ENCODE measurements at places on chromosomes 4 and X. TPM values are rescaled to one million over a fixed set of nuclear protein-coding genes. Genes with fewer than 3 reads are reported as not detected.
A peak's percentile ranks its signal among the peaks of the same experiment; 100 is the strongest.

- no peaks in the 10 kb centered on the region for H3K36me3 ChIP-seq
- H3K4me1 ChIP-seq: no peaks in the 10 kb centered on the region
- no peak for DNase-seq
- H3K27ac ChIP-seq: no peak overlapping the region
- H3K4me3 ChIP-seq: no peak overlapping the region
Measured at GRCh38 chrX:98338544-98338943, 1454.8 kb downstream of the RPA4 start.

DNA sequence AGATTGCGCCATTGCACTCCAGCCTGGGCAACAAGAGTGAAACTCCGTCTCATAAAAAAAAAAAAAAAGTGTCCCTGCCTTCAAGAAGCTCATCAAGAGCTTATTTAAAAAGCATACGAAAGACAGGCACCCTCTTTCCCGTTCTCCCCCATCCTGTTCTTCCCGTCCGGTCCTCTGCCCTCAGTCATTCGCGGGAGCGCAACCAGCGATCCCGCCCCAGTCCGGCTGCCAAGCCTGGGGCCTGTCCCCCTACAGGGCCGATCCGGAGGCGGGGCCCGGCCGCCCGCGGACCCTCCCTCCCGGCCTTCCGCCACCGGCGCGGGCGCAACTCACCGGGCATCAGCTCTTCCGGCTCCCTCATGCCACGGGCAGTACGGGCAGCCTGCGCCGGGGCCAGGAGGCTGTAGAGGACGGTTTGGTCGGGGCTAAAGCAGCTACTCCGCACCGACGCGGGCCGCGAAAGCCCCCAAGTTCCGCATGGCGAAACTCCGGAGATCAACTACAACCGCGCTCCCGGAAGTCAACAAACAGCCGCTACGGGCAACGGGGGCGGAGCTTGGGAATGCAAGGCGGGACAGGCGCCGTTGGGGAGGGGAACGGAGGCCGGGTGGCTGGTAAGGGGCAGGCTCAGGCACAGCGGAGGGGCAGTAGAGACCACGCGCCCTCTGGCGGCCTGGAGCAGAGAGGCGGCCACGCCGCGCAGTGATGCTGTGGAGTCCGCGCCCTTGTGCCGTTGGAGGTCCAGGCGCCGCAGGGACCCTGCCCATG lies at the start of gene RPGR:
Gene RPGR, minus strand, starts transcription at position 503 of the 768 bp plus-strand sequence. Its CDS starts 142 bp downstream, at position 361.
- peaks cover 28% of the 10 kb centered on the region for H3K4me1 ChIP-seq
- no peaks in the 10 kb centered on the region for H3K36me3 ChIP-seq
- peak within 1 kb of the TSS; percentile 98 for H3K27ac ChIP-seq
- H3K27me3 ChIP-seq: no peaks in the 10 kb centered on the region
- DNase-seq: peak; percentile 95

DNA sequence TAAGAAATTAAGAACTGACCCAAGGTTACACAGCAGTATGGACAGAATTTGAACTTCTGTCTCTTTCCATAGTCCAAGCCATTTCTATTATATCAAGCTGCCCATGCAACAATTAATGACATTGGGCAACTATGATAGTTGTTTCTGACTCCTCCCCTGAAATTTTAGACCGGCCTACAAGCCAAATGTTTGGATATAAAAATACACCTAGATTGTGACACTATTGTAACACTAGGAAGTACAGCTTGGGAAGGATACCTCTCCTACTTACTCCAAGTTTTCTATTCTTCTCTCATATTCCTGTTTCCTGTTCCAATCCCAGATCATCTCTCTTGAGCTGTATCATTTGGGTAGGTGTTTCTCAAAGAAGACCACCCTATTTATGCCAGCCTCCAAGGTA lies 43.5 kb downstream of the RCHY1 start:
- H3K36me3 ChIP-seq: no peaks in the 10 kb centered on the region
- no peak overlapping the region for H3K4me3 ChIP-seq
- H3K27me3 ChIP-seq: no peaks in the 10 kb centered on the region
- no peaks in the 10 kb centered on the region for H3K4me1 ChIP-seq
- DNase-seq: no peak

- no peak for DNase-seq
- H3K4me3 ChIP-seq: no peak overlapping the region
- H3K4me1 ChIP-seq: no peaks in the 10 kb centered on the region
- no peaks in the 10 kb centered on the region for H3K36me3 ChIP-seq
Measured at GRCh38 chr4:22190855-22191254, 242.3 kb upstream of the KCNIP4 start.

- H3K4me3 ChIP-seq: no peak overlapping the region
- no peak overlapping the region for H3K27ac ChIP-seq
- no peaks in the 10 kb centered on the region for H3K4me1 ChIP-seq
Measured at GRCh38 chr4:52848254-52848653, 13.9 kb upstream of the RASL11B start.

- H3K36me3 ChIP-seq: no peaks in the 10 kb centered on the region
- H3K27ac ChIP-seq: no peak overlapping the region
- peaks cover 2% of the 10 kb centered on the region for H3K27me3 ChIP-seq
Measured at GRCh38 chr4:164906368-164906767, 29.4 kb downstream of the APELA start.

- H3K27ac ChIP-seq: no peak overlapping the region
- no peaks in the 10 kb centered on the region for H3K4me1 ChIP-seq
- peaks cover 31% of the 10 kb centered on the region for H3K27me3 ChIP-seq
- DNase-seq: no peak
- H3K4me3 ChIP-seq: no peak overlapping the region
- H3K36me3 ChIP-seq: no peaks in the 10 kb centered on the region
Measured at GRCh38 chr4:109295081-109295480, 7.4 kb downstream of the COL25A1 start.

- H3K36me3 ChIP-seq: no peaks in the 10 kb centered on the region
- H3K4me1 ChIP-seq: no peaks in the 10 kb centered on the region
- no peaks in the 10 kb centered on the region for H3K27me3 ChIP-seq
Measured at GRCh38 chr4:79413032-79413885, 5.2 kb upstream of the GK2 start.

- H3K27me3 ChIP-seq: no peaks in the 10 kb centered on the region
- no peak within 1 kb of the TSS for H3K27ac ChIP-seq
- no peak for DNase-seq
- H3K4me1 ChIP-seq: no peaks in the 10 kb centered on the region
Measured at GRCh38 chrX:134658002-134658759, at the start of gene PLAC1. PLAC1 (minus strand) TSS chrX:134658471; CDS start chrX:134566682, 91,789 bp downstream.

GRCh38 chr4:136687596-136687995 lies 844.7 kb downstream of the PCDH18 start:
- H3K27me3 ChIP-seq: no peaks in the 10 kb centered on the region
- H3K4me1 ChIP-seq: no peaks in the 10 kb centered on the region
- no peak overlapping the region for H3K27ac ChIP-seq
- H3K36me3 ChIP-seq: no peaks in the 10 kb centered on the region
- DNase-seq: no peak
- H3K4me3 ChIP-seq: no peak overlapping the region

- H3K4me1 ChIP-seq: no peaks in the 10 kb centered on the region
- DNase-seq: no peak
- H3K4me3 ChIP-seq: no peak overlapping the region
- peaks cover 2% of the 10 kb centered on the region for H3K36me3 ChIP-seq
Measured at GRCh38 chrX:106100442-106100841, 61.9 kb upstream of the SERPINA7 start.

DNA sequence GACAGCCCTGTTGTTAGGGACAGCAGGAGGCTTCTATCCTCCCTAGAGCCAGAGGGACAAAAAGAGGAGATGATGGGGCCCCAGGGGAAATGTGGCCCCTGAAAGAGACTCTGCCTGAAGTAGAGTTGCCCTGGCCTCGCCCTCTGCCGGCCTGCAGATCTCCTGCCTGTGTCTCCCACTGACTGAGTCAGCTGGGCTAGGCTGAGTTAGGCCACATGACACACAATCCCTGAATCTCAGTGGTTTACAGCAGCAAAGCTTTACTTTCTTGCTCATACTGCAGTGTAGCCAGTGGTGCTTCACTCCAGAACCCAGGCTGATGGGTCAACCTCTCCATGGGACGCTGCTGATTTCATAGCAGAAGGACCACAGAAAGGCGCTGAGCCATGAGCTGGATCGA lies 23.5 kb downstream of the DRD5 start:
- H3K27me3 ChIP-seq: peaks cover 10% of the 10 kb centered on the region
- H3K27ac ChIP-seq: no peak overlapping the region
- H3K4me1 ChIP-seq: no peaks in the 10 kb centered on the region

DNA sequence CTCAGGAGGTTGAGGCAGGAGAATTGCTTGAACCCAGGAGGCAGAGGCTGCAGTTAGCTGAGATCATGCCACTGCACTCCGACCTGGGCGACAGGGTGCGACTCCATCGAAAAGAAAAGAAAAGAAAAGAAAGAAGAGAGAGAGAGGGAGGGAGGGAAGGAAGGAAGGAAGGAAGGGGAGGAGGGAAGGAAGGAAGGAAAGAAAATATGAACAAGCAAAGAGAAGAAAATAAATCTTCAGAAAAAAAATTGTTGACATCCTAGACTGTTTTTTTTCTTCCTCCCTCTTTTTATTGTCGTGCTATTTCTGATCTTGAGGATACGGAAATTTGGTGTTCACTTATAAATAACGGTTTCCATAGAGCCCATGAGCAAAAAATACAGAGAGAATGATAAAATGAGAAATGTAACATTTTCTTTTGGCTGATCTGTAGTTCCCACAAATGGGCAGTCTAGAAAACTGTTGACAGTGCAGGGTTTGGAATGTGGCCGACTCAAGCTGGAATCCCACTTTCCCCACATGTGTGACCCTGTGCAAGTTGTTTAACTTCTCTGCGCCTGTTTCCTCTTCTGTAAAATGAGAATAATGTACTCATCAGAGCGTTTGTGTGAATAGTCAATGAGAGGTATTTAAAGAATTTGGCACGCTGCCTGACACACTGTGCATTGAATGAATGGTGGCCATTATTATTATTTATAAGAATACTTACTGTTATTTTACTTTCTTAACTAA lies 19.4 kb downstream of the SORBS2 start:
- H3K27ac ChIP-seq: no peak overlapping the region
- no peaks in the 10 kb centered on the region for H3K27me3 ChIP-seq
- no peaks in the 10 kb centered on the region for H3K36me3 ChIP-seq
- H3K4me3 ChIP-seq: no peak overlapping the region

DNA sequence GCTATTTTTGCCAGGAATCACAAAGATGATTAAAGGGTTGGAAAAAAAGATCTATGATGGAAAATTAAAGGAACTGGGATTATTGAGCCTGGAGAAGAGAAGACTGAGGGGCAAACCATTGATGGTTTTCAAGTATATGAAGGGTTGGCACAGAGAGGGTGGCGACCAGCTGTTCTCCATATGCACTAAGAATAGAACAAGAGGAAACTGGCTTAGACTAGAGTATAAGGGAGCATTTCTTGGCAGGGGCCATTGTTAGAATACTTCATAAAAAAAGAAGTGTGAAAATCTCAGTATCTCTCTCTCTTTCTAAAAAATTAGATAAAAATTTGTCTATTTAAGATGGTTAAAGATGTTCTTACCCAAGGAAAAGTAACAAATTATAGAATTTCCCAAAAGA lies 75.1 kb downstream of the NPNT start:
- no peak overlapping the region for H3K4me3 ChIP-seq
- no peaks in the 10 kb centered on the region for H3K4me1 ChIP-seq
- no peak for DNase-seq
- no peak overlapping the region for H3K27ac ChIP-seq
- H3K27me3 ChIP-seq: no peaks in the 10 kb centered on the region

GRCh38 chr4:99593781-99594641 lies 19.4 kb downstream of the MTTP start:
- no peak for DNase-seq
- no peaks in the 10 kb centered on the region for H3K36me3 ChIP-seq
- no peaks in the 10 kb centered on the region for H3K27me3 ChIP-seq
- H3K4me1 ChIP-seq: no peaks in the 10 kb centered on the region
- H3K27ac ChIP-seq: no peak overlapping the region

GRCh38 chr4:137307806-137308205 lies 224.5 kb downstream of the PCDH18 start:
- H3K4me3 ChIP-seq: no peak overlapping the region
- H3K4me1 ChIP-seq: no peaks in the 10 kb centered on the region
- DNase-seq: no peak
- H3K27me3 ChIP-seq: no peaks in the 10 kb centered on the region

DNA sequence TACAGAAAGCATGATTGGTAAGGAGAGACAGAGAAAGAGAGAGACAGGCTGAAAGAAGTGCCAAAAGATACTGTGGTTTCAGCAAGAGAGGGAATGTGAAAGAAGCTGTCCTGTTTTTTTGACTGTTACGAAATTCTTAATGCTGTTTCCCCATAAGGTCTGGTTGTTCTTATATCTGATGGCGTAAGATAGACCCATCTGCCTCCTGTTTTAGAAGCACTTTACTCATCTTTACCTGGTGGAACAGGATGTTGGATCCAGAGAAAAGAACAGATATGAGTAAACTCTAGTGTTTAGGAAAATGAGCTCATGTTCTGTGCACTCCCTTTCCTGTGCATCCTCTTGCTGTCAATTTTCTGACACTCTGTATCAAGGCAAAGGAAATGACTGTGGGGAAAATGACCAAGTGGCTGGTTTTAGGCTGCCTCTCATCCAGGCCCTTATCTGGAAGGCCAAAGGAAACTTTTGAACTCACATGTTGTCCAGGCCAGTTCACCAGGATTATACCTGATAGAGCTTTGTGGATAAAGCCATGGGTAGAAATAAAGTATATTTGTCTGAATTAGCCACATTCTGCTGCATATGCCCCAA lies 311.7 kb upstream of the HTR2C start:
- no peaks in the 10 kb centered on the region for H3K4me1 ChIP-seq
- no peak for DNase-seq
- no peaks in the 10 kb centered on the region for H3K27me3 ChIP-seq
- no peaks in the 10 kb centered on the region for H3K36me3 ChIP-seq

DNA sequence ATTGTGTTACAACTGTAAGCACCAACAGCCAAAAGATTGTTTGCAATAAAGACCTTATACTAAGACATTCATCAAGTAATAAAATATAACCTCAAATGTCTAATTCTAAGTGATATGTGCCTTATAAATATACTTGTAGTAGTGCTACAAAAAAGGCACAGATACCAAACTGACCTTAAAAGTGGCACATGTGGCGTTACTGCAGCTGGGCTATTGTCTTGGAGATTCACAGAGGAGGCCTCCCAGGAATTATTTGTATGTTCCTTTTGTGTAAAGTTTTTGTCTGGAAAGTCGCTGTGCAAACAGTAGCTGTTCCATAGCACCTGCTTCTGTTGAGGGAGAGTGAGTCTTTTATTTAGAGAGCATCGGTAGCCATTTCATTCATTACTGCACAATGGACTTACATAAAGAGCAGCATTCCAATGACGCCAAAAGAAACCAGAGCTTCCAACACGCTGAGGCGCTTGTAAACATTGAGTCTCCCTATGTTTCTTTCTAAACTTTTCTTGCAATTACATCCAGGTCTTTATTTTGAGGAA lies 143.7 kb downstream of the RPA4 start:
- no peak overlapping the region for H3K27ac ChIP-seq
- H3K27me3 ChIP-seq: no peaks in the 10 kb centered on the region
- no peaks in the 10 kb centered on the region for H3K36me3 ChIP-seq
- DNase-seq: no peak
- no peaks in the 10 kb centered on the region for H3K4me1 ChIP-seq

LRCH2 gene
- total RNA-seq: not detected

TMEM271 gene
- total RNA-seq: not detected

NSUN7 gene
- 0.25 TPM for total RNA-seq

ARAP2 gene
- 40.7 TPM for total RNA-seq

SLIT2 gene
- total RNA-seq: not detected

MAGEA11 gene
- not detected for total RNA-seq

EFHC2 gene
- total RNA-seq: 2.0 TPM

EGFL6 gene
- total RNA-seq: not detected
